ENCODE measurements at places on chromosomes 16 and 17.

- DNase-seq: no peak
Observed at GRCh38 chr17:51263006-51263405, 2.7 kb downstream of the UTP18 start.

GRCh38 chr17:77833769-77834168 is 124.7 kb upstream of the TNRC6C start:
- DNase-seq: no peak

GRCh38 chr16:17328932-17329331 is 141.8 kb downstream of the XYLT1 start:
- DNase-seq: no peak

- no peak for DNase-seq
Observed at GRCh38 chr16:64864232-64864809, 257.5 kb downstream of the CDH11 start.

GRCh38 chr17:58998871-58999270 is 107.8 kb downstream of the TRIM37 start:
- no peak for DNase-seq
